Jurkat, Clone E6-1 (cell line): ENCODE measurements at places on chromosomes 1 and 21.

GRCh38 chr1:66311092-66311491 is 222.9 kb upstream of the SGIP1 start:
- DNase-seq, result no peak

GRCh38 chr1:200907611-200908097 is 13.0 kb downstream of the INAVA start:
- DNase-seq, result no peak

- DNase-seq, result no peak
These were observed 30.0 kb upstream of the DMRTA2 start for GRCh38 chr1:50453266-50453665.

DNA sequence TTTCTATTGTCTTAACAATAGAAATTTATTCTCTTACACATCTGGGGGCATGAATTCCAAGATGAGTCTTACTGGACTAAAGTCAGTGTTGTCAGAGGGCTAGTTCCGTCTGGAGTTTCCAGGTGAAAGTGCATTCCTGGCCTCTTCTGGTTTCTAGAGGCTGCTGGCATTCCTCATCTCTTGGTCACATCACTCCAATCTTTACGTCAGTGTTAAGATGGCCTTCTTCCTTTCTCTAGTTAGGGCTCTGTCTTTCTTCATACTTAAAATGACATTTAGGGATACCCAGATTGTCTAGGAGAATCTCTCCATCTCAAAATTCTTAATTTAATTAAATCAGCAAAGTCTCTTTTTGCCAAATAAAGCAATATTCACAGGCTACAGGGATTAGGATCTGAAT is 13.3 kb upstream of the PDC start:
- no peak for DNase-seq

GRCh38 chr1:23997812-23998211 is 17.7 kb upstream of the SRSF10 start:
- no peak for DNase-seq

GRCh38 chr1:179082333-179082998 is 596 bp downstream of the TOR3A start:
- no peak for DNase-seq

DNA sequence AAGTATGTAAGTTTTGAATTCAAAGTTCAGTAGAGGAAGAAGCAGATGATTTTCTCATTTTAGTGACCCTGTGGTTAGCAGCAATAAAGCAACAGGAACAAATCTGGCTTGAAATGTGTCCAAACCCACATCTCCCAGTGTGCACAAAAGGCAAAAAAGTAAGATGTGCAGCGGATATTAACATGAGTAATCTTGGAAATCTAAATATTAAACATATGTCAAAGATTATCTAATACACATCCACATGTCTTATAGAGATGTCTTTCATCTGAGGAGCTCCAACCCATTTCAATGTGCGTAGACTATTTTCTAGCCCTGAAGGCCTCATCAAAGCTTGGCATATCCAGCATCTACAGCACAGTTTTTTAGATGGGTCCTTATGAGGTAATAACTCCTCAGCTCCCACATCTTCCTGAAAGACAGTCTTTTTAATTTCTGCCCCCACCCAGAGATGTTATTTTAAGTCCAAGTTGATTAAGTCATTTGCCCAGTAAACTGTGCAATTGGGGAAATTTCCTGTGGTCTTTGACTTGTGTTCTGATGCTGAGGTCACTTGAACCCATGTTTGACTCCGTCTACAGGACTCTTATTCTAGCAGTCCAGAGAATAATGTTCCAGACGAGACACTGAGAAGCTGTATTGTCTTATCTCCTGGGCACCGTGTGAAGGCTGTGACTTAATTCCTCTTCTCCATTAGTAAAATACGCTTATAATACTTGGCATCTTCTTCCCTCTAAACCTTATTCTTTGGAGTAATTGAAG is 73.7 kb downstream of the LMO4 start:
- DNase-seq, result no peak

GRCh38 chr1:166705376-166706289 is 133.6 kb upstream of the POGK start:
- DNase-seq, result no peak

GRCh38 chr1:23551849-23552248 is 7.5 kb downstream of the ID3 start:
- no peak for DNase-seq

DNA sequence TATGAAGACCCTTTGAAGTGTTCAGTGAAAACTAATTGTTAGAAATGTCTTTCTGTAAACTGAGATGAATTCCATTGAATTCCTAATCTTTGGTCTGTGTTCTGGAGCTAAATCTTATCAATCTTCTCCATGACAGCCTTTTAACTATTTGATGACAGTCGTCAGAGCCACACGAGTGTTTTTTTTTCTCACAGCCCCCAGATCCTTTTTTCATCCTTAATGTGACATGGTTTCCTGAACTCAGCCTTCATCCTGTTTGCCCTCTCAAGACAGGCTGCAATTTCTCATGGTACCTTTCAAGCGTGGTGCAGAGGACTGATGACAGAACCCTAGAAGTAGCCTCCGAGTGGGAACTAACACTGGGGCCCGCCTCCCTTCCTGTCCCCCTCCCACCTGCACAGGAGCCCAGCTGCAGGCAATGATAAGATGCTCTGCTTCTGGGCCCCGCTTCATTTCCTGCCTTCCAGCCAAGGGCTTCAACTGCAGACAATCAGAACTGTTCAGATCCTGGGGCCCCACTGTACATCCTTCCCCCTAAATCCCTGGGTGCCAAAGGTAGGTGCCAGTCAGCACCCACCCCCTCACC is 114.6 kb upstream of the VAV3 start:
- DNase-seq, result peak; percentile 96

GRCh38 chr1:89942014-89942413 is 52.9 kb upstream of the ZNF326 start:
- DNase-seq, result no peak

DNA sequence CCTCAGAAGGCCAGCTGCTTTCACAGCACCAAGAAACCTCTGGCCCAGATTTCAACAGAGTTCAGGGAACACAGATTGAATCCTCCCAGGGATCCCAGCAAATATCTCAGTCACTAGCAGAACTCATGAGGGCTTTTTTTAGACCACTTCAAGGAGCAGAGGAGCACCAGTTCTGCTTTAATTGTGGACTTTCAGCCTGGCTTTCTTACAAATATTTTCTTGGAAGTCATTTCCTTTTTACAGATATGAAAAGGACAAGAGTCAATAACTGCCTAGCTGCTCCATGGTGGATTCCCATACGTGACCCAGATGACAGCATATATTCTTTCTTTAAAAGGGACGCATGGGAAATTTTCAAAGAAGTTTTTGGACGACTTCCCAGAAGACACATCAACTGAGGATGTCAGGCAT is 6.4 kb upstream of the LRRC8B start:
- DNase-seq, result no peak

GRCh38 chr1:7589080-7589735 is 181.9 kb upstream of the VAMP3 start:
- no peak for DNase-seq

GRCh38 chr1:46592823-46593222 is 11.2 kb downstream of the MKNK1 start:
- DNase-seq, result no peak

GRCh38 chr1:29789910-29790247 is 553.6 kb downstream of the PTPRU start:
- DNase-seq, result no peak

DNA sequence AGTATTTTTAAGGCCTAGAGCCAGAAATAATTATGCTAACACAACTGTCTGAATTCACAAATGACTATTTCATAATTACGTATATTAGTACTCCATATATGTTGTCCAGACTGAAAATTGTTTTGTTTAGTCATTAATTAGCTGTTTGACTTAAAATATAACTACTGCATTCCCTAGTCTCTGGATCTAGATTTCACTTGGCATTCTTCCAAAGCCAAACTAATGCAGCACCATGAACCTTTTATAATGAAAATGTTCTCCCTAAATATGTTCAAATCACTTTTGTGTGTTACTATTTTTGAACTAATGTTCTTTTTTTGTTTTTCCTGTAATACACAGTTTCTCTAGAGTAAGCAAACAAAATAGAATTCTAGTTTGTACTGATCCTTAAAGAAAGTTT is 46.1 kb downstream of the CAMTA1 start:
- DNase-seq, result no peak

GRCh38 chr1:228989992-228990827 is 254.9 kb downstream of the RHOU start:
- DNase-seq, result peak; percentile 41

DNA sequence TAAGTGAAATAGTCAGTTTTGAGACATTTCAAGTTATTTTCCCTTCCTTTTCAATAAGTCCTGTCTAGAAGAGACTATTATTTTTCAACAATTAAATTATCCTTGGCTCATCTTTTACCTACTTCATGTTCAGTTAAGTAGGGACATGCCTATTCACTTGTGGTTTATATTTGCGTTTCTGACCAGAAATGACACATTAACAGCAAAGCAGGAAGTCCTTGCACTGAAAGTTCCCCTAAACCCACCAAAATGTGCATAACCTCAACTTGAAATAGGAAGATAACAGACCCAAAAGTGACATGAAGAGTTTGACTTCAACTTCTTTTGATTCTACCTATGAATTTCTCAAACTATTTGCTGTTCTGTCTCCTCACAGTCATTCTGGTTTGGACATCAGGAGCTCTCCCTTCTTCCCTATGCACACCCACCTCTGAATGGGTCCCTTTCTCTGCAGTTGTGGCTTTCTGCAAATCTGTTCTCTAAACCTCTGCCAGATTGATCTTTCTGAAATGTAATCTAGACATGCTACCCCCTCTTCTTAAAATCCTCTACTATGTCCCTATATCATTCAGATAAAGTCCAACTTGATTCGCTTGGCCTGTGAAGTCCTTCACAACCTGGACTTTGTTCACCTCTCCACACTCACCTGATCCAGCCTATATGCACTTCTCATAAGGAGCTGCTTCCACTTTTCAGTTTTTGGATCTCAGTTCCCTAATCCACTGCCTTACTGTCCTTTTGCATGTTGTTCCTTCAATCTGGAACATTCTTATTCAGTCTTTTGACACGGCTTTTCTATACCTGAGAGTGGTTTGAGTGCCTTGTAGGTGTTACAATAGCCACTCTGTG is 661.5 kb upstream of the ADGRL4 start:
- DNase-seq, result no peak

DNA sequence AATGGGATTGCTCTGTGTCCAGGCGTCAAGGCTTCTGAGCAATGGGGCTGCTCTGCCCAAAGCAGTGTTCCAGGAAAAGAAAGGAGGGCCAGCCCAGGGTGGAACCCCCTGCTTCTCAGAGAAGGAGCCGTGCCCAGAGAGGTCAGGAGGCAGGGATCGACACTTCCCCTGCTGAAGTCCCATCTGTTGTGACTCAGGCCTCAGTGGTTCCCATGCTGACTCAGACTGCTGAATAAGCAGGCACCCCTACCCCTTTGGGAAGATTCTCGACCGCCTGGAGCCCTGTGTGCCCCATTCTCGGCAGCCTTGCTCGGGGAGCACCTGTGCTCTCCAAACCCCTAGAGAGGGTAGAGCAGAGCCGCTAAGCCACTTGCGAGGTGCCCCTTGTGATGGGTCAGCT is 23.9 kb downstream of the PKP1 start:
- no peak for DNase-seq

DNA sequence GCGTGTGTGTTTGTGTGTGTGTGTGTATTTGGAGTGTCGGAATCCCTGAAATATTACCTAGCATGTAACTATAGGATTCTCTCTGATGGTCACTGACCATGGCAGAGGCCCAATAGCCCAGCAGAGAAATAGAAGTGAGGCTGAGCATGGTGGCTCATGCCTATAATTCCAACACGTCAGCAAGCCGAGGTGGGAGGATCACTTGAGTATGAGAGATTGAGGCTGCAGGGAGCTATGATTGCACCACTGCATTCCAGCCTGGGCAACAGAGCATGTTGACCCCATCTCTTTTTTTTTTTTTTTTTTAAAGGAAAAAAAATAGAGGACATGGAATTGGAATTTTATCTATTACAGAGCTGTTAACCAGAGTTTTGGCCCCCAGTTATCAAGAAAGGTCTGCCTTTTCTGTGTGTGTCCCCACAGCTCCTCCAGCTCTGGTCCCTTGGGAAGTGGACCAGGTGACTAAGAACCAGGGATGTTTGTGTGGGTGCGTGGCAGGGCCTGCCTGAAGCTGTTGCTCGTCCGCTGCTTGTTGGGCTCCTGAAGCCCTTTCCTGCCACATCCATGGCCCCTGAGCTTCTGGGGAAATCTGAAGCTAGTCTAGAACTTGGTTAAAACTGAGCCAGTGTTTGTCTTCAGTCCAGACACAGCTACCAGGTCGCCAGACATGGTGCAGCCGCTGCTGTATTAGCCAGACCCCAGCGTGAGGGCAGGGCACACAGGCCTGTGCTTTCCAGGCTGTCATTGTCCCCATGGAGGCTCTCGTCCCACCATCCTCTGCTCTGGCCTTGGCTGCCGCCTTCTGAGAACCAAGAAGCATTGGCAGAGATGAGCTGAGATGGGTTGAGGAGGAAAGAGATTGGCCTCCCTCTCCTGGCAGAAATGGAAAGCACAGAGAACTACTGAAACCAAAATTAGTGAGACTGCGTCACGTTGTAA is 25.5 kb downstream of the CAPN9 start:
- DNase-seq, result no peak

DNA sequence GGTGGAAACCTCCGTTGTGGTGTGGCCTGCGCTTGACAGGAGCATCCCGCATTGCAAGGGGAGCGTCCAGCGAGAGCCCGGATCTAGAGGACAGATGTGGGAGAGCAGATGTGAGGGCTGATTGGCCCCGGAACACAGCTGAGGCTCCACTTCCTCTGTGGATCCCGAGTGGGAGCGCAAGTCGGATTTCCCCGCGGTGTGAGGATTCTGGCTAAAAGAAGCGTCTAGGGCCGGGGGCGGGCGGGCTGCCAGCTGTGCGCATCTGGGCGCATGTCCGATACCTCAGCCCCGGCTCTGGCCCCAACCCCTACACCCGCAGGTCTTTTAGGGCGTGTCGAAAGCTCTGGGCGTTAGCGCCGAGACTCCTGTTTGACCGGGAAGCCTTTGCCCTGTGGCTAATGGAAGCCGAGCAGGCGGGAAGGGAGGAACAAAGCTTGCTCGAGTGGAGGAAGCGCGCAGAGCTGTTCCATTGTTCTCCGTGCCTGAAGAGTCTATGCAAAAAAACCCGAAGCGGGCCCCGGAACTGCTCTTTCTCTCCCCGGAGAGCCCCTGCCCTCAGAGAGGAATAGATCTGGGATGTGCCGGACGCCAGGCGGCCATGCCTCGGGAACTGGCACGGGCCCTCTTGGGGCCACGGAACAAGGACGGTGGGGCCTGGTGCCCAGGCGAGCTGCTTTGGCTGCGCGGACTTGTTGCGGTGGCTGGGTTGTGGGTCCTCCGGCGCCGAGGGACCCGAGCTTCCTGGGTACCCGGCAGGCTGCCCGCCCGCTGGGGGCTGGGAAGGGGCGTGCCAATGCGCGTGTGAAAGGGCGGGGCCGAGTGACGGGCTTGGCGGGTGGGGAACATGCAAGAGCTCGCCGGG is 111.1 kb downstream of the NAV1 start:
- DNase-seq, result peak; percentile 39
